Upper lobe of right lung (tissue), 1 donor: ENCODE measurements at places on chromosomes 2 and 18. TPM values are rescaled to one million over a fixed set of nuclear protein-coding genes. Genes with fewer than 3 reads are reported as not detected.

Gene MAP3K19
- not detected for total RNA-seq

Gene PTPRN
- total RNA-seq, result not detected

Gene RGPD4
- total RNA-seq, result 0.23 TPM

Gene PROC
- not detected for total RNA-seq

Gene CDH20
- 0.35 TPM for total RNA-seq

Gene MERTK
- 17.3 TPM for total RNA-seq

Gene RNF149
- 94.0 TPM for total RNA-seq

DNA sequence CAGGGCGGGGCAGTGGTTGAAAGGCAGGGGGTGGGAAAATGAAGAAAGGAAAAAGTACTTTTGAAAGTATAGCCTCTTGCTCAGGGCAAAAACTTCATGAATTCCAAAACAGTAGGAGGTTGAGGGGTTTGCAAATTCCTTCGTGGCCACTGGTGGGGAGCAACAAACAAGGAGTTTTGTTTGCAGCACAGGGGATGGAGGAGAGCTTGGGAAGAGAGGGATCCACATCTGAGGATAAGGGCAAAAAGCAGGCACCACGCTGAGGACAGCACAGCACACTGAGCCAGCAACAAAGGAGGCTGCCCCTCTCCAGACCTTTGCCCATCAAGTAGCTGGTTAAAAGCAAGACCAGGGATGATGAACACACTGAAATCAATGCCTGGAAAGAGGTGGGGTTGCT lies 148.9 kb downstream of the TCF4 start:
- DNase-seq, result no peak

DNA sequence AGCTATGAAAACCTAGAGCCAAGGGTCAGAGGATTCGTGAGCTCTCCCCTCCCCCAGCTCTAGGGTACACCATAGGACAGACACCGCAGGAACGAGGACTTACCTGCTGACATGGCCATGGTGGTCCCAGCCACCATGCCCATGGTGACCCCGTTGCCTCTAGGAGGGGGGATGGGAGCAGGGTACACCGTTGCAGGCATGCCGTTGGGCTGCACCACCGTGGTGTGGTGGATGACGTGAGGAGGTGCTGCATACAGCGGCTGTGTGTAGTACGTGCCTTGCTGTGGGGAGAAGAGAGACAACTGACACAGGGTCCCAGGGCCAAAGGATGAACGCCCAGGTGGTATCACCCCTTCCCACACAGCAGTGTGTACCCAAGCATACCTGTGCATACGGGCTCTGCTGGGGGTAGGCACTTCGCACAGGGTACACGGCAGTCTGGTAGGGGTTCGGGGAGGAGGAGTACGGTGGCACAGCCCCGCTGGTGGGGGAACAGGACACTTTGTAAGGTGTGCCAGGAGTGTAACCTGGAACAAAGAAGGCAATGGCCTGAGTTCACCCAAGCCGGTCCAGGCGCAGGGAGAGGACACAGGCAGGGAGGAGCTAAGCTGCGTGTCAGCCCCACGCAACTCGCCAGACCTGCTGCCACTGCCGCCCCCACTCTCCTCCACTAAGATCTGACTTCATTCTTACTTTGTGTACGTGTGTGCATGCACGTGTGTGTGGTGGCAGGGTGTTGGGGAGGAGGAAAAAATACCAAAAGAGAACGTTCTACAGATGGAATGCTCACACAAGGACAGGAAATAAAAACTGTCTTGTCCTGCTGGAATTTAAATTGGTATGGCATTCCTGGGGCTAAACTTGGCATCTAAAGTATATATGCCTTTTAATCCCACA lies 37.8 kb downstream of the FAM168B start:
- DNase-seq, result no peak

- DNase-seq, result no peak
Observed at GRCh38 chr2:71797035-71797810, 343.9 kb downstream of the DYSF start.

DNA sequence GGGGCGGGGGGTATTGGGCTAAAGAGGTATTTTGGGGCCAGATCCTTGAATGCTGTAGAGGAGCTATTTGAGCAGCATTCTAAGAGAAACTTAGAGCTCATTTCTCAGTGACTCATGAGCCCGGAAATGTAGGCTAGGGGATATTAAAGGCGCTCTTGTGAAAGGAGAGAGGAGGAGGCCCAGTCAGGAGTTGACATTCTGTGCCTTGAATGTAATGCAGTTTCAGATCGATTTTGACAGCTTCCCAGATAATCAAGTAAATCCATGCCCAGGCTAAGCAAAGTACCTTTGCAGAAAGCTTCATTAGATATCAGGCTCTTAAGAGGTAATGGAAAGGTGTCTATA lies 1.5 kb downstream of the CAB39 start:
- no peak for DNase-seq

- no peak for DNase-seq
Observed at GRCh38 chr2:158567208-158567607, 110.5 kb downstream of the PKP4 start.

DNA sequence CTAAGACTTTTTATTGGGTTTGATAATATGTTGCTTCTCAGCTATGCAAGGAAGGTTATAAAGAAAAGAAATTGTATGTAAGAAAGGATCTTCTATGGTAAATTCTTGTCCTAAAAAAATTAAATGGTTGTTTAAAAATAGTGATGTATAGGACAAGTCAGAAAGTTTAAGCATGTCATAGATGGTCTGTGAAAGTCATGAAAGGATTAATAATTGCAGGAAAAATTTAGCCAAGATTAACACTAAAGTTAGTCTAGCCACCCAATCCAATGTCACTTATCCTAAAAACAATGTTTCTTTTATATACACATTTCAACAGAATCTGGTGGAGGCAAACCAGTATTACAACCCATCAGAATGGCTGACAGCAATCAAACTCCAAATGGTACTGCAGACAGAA lies 1046.7 kb upstream of the SLC39A10 start:
- no peak for DNase-seq

DNA sequence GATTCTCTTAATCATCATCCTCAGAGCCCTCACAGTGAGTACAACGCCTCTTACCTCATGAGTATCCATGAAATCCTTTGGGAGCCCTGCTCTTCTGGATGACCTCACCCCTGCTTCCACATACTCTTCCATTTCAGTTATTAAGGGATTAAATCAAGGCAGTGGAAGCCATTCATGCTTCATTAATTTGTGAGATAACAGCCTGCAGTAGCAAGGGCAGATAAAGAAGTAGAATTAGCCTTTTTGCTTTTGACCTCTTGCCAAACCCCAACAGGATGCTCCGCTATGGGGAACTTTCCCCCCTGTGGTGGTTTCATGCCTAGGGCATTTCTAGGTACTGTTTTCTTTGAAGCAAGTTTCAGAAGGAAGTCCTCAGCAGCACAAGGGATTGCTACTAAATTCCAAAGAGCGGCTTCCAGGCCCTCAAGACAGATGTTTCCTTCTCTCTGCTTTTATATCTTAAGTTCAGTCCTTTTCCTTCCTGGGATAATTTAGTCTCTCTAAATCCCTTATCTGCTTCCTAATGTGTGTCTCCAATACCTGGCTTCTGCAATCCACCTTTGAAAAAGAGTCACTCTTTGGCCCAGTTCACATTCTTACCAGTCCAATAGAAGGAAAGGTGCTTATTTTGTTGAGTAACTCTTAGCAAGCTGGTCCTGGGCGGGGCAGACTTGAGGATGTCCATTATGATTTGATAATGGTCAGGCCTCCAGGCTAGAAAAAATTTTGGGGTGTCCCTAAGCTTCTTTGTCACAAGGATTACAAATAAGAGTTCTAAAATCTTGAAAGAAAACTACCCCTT lies 76.9 kb downstream of the MYO1B start:
- no peak for DNase-seq

DNA sequence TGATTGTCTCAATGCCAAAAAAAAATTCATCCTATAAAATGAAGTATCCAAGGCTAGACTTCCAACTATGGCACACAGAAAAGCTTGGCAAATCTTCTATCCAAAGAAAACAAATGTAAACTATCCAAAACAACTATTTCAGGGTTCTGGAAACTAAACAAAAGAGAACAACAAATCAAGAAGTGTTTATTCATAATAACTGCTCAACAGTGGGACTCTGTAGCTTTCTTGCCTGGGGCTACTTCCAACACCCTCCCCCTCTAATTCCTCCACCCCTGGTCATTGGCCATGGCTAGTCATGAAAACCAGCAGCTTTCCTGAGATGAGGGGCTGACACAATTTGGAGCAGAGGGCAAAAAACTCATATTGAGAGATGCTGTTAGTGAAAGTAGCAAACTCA lies 107.0 kb downstream of the EXOC6B start:
- DNase-seq, result no peak

- no peak for DNase-seq
Observed at GRCh38 chr18:44699572-44700261, 19.0 kb downstream of the SETBP1 start.

DNA sequence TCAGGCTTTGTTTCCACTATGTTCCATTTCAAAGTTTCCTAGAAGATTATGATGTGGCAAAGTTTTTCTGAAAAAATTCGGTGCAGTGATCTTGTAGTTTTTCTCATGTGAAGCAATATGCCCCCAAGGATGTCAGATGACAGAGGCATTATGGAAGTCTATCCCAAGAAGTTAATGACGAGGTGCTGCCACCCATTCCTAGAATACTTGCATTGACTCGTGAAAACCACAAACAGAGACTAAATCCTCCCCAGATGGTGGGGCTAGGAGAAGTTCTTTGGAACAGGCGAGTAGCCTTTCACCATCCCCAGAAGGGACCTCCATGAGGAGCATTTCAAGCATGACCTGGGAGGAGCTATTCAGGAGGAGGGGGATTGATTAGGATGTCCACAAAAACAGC lies 40.2 kb upstream of the COPS8 start:
- DNase-seq, result no peak

DNA sequence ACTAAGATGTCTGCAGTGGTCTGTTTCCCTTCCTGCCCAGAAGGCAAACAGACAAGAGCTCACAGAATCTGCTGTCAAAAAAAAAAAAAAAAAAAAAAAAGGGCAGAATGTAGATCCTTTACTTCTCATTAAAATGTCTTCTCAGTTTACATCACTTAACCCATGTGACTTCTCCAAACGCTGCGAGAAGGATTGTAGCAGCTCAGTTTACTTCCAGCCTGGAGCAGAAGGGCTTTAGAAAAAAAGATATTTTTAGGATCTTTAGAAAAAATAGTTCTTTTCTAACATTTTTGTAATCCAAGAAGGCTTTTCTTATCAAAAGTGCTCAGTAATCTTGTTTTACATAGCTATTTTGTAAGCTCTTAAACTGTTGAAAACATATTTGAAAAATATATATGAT lies 425.4 kb downstream of the CNTNAP5 start:
- DNase-seq, result no peak

DNA sequence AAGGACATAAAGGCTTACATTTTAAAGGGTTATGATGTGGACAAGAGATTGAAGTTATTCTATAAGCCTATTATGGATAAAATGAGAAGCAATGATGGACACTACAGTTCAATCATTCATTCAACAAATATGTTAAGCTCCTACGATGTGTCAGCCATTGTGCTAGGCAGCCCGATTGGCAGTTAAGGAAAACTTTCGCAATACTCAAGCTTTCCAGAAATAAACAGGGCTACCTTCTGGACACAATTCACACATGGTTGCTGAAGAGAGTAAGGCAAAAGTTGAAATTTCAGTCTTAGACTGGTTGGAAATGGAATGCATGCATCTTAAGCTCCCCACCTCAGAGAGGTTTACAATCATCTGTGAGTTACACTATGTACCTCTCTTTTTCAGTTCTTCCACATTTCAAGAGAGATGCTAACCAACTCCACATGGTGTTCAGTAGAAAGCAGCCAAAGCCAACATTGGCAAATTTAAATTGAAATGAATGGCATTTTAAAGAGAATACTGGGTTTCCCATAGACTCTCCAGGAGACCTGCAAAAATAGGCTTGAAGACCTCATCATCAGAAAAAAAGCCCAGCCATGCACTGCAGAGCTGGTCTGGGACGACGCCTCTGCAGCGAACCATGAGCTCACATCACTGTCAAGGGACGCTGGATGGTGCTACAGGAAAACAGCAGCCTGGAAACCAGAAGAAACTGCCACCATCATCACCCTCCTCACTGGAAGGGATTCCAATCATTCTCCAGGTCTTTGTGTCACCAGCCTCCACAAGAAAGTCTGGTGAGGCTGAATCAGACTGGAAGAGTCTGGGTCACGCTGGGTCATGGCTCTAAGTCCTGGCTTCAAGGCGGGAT lies 276.3 kb downstream of the AFF3 start:
- no peak for DNase-seq

DNA sequence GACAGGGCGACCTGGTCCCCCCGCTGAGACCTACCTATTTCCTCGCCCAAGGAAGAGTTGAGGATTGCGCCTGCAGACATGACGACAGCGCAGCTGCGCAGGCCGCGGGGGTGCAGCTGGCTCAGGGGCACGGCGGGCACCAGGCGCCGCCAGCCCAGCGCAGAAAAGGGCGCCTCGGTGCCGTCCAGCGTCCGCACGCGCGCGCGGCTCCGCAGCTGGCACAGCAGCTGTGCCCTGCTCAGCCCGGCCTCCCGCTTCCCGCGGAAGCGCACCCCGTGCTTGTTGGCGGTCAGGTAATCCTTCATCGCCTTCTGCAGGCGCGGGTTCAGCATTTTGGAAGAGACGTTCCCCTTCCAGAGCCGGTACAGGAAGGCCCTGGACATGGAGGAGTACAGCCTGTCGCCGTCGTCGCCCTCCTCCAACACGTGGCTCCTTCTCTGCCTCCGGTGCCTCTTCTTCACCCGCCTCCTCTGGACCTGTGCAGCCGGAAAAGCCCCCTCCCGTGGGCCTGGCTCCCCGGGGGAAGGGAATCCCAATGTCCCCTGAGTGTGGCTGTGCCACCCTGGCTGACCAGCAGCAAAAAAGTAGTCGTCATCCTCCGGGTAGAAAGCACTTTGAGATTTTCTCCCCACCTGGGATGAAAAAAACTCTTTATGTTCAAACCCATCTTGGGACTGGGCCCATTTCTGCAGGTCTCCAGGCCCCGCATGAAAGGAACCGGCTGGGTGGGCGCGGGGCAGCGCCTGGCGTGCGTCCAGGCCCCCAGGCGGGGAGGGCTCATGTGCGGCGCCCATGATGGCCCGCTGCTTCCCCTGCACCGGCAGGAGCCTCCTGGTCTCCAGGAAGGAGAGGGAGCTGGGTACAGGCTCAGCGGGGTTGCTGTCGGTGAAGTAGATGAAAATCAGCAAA lies 42.7 kb downstream of the ST6GAL2 start:
- DNase-seq, result no peak

- no peak for DNase-seq
Observed at GRCh38 chr2:124836416-124836815, 811.3 kb downstream of the CNTNAP5 start.

- DNase-seq, result no peak
Observed at GRCh38 chr2:18883616-18884456, 294.5 kb upstream of the NT5C1B start.

- peak; percentile 85 for DNase-seq
Observed at GRCh38 chr2:233053928-233054784, 6.0 kb upstream of the INPP5D start.
